Activated naive CD4-positive, alpha-beta T cell treated with anti-CD3 and anti-CD28 coated beads, Interleukin-2, amount 50 U/mL, for 72 hours (primary cell): ENCODE measurements at places on chromosomes 16 and 17. TPM values are rescaled to one million over a fixed set of nuclear protein-coding genes. Genes with fewer than 3 reads are reported as not detected.

- DNase-seq = no peak
Observed at GRCh38 chr17:76848670-76849069, 19.5 kb upstream of the MGAT5B start.

TBC1D3 gene
- total RNA-seq = not detected

DNA sequence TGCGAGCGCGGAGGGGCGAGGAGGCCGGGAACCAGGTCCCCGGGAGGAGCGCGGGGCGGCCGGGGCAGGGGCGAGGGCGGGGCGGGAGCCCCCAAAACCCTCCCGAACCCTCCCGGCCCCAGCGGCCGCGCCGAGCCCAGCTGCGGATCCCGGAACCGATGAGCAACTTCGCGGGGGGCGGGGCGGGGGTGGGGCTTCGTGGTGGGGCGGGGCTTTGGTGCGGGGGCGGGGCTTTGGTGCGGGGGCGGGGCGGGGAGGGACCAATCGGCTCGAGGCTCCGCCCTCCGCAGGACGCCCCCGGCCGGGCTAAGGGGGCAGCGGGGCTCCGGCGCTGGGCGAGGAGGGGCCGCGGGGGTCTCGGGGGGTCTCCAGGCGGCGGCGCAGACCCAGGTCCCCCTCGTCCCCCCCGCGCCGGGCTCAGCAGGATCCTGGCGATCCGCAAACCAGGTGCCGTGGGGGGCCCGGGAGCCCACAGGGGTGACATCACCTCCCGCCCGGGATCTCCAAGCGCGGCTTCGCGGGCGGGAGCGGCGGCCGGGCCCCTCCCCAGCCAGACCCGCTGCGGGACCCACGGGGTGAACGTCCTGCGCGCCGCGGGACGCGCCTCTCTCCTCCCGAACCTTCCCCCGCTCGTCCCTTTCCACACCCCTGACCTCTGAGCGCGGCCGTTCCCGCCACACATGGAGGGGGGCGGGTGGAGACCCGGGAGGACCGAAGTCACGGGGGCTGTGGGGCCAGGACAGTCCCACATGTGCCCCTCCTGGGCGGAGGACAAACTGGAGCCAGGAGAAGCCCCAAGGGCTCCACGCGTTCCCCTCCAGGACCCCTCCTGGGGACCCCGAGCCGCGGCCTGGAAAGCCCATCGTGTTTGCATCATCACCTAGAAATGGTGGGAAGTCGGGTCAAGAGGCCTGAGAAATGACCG, at the start of gene ABR:
Gene ABR, minus strand, starts transcription at position 164 of the 925 bp plus-strand sequence. CDS start 254 bp downstream, outside the sequence.
- DNase-seq = no peak

DNA sequence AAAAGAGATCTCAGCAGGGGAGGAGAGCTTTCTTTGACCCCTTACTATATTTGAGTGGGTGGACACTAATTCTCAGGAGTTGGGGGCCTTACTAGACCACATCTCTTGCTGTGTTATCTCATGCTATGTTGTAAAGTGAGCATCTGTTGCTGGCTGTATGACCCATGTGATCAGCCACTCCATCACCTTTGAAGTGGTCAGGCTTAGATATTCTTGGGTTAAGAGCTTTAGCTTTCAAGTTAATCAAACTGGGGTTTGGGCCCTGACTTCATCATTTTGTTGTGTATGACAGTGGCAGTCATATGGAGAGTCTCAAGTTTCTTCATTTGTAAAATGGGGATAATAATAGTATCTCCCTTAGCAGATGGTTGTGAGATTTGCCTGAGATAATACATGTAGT, 201.1 kb downstream of the FTO start:
- DNase-seq = no peak

GRCh38 chr17:30964876-30965275, 6.0 kb upstream of the RNF135 start:
- DNase-seq = no peak

DNA sequence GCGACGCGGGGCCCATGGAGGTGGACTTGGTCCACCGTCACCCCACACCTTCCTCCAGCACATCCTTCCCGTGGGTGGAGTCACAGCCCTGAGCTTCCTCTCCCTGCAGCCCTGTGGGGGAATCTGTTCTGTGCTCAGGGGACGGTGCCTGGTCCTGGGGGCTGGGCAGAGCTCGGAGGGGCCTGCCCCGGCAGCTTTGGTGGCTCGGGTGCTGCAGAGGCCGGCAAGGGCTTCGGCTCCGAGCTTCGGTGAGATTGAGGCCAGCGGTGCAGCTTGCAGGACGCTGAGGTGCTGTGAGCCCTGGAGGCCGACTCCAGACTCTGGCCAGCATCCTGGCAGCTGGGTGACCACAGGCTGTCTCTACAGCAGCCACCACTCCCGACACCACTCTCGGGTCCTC, 36.4 kb downstream of the METRNL start:
- no peak for DNase-seq

CACNG3 gene
- not detected for total RNA-seq

DNA sequence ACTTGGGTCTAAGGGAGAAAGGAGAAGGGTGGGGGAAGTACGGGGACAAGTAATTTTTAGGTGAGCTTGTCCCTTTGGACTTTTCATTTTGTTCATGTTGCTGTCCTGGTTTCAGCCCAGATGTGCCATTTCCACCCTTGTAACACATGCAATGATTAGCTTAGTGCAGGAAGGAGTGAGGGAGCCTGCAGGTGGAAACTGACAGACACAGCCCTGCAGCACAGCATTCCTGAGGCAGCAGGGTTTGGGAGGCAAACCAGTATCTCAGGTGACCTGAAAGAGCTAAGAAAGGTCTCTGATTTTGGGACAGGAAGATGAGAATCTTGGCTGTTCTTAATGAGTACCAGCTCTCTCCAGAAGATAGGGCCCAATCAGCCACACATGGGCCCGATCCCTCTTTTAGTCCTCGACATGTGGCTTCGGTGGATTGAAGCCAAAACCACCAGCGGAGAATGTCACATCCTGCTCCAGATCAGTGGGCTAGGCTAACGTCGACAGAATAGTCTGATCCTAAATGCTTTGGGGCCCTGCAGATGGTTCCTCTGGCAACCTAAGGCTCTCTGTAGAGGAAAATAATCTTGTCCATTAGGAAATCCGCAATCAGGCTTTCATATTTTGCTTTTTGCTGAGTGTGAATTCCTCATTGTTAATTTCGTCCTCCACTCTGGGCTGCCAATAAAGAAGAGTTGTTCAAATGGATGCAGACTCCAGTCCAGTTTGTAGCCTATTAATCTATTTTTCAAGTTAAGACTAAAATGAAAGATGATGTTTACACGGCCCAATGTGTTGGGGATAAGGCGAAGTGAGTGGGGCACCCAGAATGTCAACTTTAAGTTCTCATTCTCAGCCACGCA, 3.8 kb upstream of the RNF157 start:
- no peak for DNase-seq
